ENCODE measurements at places on chromosomes 3 and 15. TPM values are rescaled to one million over a fixed set of nuclear protein-coding genes. Genes with fewer than 3 reads are reported as not detected.
A peak's percentile ranks its signal among the peaks of the same experiment; 100 is the strongest.

DNA sequence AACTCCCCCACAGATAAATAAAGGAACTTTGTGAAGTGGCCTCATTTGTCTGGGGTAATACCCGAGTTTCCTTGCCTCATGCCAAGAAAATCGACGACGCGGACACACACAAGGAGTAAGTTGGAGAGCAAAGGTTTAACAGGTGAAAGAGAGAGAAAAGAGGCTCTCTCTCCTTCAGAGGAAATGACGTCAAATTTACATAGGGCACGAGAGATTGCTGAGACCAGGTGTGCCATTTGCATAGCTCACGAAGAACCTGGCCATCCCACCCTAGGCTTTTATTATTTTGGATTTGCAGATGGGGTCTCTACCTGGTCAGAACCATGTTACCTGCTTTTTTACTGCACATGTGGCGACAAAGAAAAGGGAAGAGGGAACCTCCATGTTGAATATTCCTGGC, 49.3 kb upstream of the IGF2BP2 start:
- no peak for DNase-seq

GRCh38 chr3:36957063-36957462, 12.2 kb upstream of the TRANK1 start:
- peak; percentile 63 for DNase-seq

- DNase-seq: no peak
These were observed 116.3 kb upstream of the DAZL start for GRCh38 chr3:16721494-16721893.

GRCh38 chr15:64136347-64136746, 15.2 kb upstream of the SNX22 start:
- no peak for DNase-seq

DUOX1 gene
- not detected for polyA plus RNA-seq

- DNase-seq: no peak
These were observed 421.7 kb downstream of the TUSC7 start for GRCh38 chr3:117131259-117131658.

- DNase-seq: peak; percentile 41
These were observed 1.1 kb downstream of the EIF4G1 start for GRCh38 chr3:184315543-184315867.

BFSP2 gene
- not detected for polyA plus RNA-seq

GRCh38 chr3:20742903-20743552, 557.0 kb upstream of the SGO1 start:
- no peak for DNase-seq

GRCh38 chr15:29849716-29850115, 27.4 kb upstream of the TJP1 start:
- DNase-seq: no peak

VIPR1 gene
- polyA plus RNA-seq: not detected

GRCh38 chr3:187077537-187077936, 61.8 kb downstream of the RPL39L start:
- no peak for DNase-seq

EBLN2 gene
- 1.8 TPM for polyA plus RNA-seq

DNA sequence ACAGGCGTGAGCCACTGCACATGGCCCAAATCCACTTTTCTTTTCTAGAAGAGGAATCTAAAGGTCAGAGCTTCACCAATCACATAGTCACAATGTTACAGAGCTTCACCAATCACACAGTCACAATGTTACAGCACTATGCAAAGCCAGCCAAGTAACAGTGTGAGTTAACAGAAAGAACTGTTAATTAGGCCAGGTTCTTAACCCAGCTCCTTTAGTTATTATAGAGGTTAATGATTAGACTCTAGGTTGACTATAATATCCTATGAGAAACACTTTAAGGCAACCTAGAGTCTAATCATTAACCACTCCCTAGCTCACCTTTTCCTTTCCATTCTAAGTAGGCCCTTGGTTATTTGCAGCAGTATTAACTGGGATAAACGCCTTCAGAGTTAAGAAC, 54.0 kb downstream of the TASOR start:
- no peak for DNase-seq

DNA sequence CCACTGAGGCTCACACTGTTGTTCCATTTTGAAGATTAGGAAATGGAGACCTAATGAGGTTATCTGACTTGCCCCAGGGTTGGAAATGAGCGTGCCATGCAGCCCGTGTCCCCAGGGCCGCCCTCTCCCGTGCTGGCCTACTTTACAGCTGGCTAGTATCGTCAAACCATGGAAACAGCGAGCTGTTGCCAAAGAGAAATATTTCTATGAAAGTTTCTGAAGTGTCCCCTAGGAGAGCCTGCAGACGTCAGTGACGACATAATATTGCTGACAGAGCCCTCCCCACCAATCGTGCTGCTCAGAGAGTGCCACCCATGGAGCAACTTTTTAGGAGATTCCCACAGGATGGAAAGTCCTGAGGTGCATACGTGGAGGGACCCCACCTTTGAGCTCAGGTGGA, 11.2 kb upstream of the FAM174B start:
- DNase-seq: no peak

GRCh38 chr15:79858469-79858868, 38.3 kb downstream of the MTHFS start:
- DNase-seq: no peak

DNA sequence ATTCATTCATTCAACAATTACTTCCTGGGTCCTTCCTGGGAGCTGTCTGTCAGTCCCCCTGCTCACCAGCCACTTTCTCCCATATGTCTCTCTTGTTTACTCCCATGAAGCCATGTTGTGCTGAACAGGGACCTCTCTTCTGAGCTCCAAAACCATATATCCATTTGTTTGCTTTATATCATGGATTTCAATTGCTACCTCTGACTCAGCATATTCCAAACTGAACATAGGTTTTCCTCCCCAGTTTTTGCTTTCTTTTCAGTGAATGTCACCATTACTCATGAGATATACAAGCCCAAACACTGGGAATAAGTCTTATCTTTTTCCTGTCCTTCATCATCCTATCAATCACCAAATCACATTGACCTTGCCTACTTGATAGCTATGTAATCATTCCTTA, 152.5 kb upstream of the P2RY1 start:
- DNase-seq: no peak

- no peak for DNase-seq
These were observed 161.4 kb downstream of the WNT7A start for GRCh38 chr3:13718436-13718835.

DNA sequence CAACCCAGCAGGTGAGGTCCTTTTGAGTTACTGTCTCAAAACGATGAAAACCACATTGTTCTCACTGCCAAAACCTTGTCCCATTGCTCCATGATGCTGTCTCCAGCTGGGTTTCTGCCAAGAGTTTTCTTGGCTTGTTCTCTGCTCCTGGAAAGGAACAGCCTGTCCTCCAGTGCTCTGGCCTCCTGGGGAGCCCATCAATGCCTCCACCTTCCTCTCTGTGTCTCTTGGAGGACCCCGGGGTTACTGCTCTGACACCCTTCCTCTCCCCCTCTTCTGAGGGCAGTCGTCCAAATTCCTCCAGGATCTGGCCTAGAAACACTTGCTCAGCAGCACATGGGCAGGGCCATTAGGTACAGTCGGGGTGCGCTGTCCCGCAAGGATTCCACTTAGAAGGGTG, 63.9 kb upstream of the RGMA start:
- no peak for DNase-seq

DNA sequence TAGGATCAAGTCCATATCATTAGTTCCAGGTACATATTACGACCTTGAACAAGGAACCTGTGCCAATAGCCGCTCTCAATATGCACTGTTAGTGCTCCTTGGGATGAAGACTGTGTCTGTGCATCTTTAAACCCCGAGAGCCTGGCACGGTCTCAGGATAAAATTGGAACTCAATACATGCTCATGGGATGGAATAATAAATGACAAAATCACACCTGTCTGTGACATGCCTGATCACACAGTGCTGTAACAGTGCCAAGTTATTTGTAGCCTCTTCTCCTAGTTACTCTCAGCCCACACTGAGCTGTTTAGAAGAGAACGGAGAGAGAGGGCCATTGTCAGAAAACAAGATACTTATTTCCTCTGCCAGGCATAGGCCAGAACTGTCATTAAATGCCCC, 82.2 kb downstream of the SSR3 start:
- no peak for DNase-seq

GRCh38 chr3:156729460-156730179, 55.2 kb downstream of the TIPARP start:
- DNase-seq: no peak

GRCh38 chr3:131048030-131048429, 21.4 kb downstream of the NEK11 start:
- DNase-seq: no peak

DNA sequence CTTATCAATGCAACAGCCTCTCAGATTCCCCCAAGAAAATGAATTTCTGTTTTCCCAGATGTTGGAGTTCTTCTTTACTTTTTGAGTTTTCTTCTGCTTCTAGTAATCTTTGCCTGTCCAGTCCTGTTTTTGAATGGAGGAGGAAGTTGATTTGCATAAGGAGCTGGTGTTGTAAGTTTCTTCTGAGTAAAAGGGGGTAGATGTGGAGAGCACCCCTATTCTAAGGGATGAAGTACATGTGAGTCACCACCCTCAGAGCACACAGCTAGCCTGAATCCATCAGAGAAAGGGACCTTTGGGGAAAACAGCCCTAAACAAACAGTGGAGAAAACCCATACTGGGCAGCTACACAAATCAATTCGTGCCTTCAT, 34.5 kb downstream of the ACAA1 start:
- no peak for DNase-seq

DNA sequence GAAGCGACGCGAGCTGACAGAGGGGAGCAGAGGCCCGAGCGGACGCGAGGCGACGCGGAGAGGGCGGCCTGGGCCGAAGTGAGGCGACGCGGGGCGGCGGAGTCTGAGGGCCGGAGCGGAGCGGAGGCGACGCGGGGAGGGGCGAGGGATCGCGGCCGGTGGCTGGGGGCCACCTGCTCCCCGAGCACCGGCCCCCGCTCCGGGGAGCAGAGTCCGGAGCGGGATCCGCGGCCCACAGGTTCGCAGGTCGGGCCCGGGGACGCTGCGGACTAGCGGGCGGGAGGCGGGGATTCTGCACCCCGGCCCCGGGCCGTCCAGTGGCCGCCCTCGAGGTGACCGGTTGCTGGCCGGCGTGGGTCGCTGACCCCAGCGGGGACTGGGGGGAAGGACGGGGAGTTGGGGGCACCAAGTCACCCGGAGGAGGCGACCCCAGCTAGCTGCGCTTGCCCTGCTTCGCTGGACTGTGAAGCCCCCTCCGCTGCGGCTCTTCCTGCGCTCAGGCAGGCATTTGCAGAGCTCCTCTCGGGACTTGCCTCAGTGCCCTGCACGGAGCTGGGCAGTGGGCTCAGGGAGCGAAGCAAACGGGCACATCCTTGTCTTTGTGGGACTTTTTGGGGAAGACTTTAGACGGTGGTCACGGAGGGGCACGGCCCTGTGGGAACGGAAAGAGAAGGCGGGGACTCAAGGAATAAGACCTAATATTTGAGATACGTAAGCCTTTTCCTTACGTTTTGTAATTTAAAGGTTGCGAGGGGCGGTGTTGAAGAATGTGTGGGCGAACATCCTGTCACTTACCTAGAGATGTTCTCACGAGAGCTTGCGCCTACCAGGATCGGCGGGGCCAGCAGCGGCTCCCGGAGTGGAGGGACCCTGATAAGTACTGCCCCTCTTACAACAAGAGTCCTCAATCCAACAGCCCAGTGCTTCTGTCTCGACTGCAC, 566 bp downstream of the HMCES start:
- DNase-seq: peak; percentile 31

Data from K562 (cell line).